ENCODE measurements at places on chromosomes 2 and 18. TPM values are rescaled to one million over a fixed set of nuclear protein-coding genes. Genes with fewer than 3 reads are reported as not detected.

The CPLX4 gene
- not detected for total RNA-seq

The EFHD1 gene
- 0.70 TPM for total RNA-seq

The LRRTM4 gene
- not detected for total RNA-seq

The AQP4 gene
- not detected for total RNA-seq

The RALB gene
- 16.7 TPM for total RNA-seq

The EN1 gene
- total RNA-seq, result not detected

The SCYGR4 gene
- total RNA-seq, result not detected

The TTN gene
- 4.3 TPM for total RNA-seq

The OTX1 gene
- not detected for total RNA-seq

The SLC4A3 gene
- total RNA-seq, result not detected

The LRP1B gene
- total RNA-seq, result not detected

The CCDC68 gene
- not detected for total RNA-seq

The TGIF1 gene
- total RNA-seq, result 34.5 TPM

The CERKL gene
- total RNA-seq, result 0.11 TPM

The TP53I3 gene
- total RNA-seq, result 1.8 TPM

The CDH2 gene
- total RNA-seq, result not detected

The LYG2 gene
- total RNA-seq, result not detected

The KRTCAP3 gene
- 4.2 TPM for total RNA-seq

The NDC80 gene
- total RNA-seq, result 81.3 TPM

The DSC3 gene
- total RNA-seq, result not detected

The SLC4A5 gene
- 1.8 TPM for total RNA-seq

The LIMS1 gene
- total RNA-seq, result 48.1 TPM

The KLF7 gene
- total RNA-seq, result 9.8 TPM

The TGFA gene
- total RNA-seq, result 0.38 TPM

The ARHGEF4 gene
- 4.3 TPM for total RNA-seq

The PSMA8 gene
- total RNA-seq, result 1.3 TPM

The DNAJC5G gene
- total RNA-seq, result not detected

The MAP3K20 gene
- 10.2 TPM for total RNA-seq

The LIPG gene
- 0.18 TPM for total RNA-seq

The ATOH8 gene
- total RNA-seq, result not detected

The PROKR1 gene
- not detected for total RNA-seq

The OTOS gene
- not detected for total RNA-seq

The MAPK4 gene
- not detected for total RNA-seq

The HRH4 gene
- total RNA-seq, result not detected

The MEIS1 gene
- total RNA-seq, result not detected

The RND3 gene
- total RNA-seq, result not detected

The WIPF1 gene
- 365 TPM for total RNA-seq

The PLEKHH2 gene
- 0.43 TPM for total RNA-seq

The COBLL1 gene
- total RNA-seq, result 0.36 TPM

The MITD1 gene
- total RNA-seq, result 55.9 TPM

The IL1RL2 gene
- not detected for total RNA-seq

The RABL2A gene
- 11.8 TPM for total RNA-seq

The PTPRM gene
- 2.1 TPM for total RNA-seq

The SLC11A1 gene
- 0.13 TPM for total RNA-seq

The SP9 gene
- not detected for total RNA-seq
